ENCODE measurements at places on chromosomes 5 and 9.
A peak's percentile ranks its signal among the peaks of the same experiment; 100 is the strongest.

DNA sequence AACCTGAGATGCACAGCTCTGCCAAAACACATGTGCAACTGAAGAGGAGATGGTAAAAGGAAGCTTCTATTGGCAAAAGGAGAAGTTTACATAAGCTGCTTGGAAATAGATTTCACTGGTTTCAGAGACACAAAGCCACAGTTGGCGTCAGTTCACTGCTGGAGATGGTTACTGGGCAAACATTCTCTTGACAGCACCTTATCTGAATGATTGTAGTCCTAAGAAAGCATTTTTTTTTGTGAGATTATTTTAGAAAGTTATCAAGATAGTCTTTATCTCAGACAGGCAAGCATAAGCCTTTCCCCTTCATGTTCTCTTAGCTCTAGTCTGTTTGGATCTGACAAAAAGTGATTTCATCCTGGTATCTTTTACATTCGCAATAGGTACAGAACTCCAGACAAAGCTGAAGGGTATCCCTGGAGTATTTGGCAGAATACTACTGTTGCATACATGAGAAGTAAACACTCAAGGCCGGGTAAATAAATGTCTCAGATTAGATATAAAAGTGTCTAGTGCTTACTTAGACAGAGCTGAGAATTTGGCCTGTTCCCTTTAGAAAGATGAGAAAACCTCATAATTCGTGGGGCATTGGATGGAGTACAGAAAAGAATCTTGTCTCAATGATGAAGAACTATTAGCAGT lies 1668.0 kb upstream of the NUDT12 start:
- DNase-seq = no peak

DNA sequence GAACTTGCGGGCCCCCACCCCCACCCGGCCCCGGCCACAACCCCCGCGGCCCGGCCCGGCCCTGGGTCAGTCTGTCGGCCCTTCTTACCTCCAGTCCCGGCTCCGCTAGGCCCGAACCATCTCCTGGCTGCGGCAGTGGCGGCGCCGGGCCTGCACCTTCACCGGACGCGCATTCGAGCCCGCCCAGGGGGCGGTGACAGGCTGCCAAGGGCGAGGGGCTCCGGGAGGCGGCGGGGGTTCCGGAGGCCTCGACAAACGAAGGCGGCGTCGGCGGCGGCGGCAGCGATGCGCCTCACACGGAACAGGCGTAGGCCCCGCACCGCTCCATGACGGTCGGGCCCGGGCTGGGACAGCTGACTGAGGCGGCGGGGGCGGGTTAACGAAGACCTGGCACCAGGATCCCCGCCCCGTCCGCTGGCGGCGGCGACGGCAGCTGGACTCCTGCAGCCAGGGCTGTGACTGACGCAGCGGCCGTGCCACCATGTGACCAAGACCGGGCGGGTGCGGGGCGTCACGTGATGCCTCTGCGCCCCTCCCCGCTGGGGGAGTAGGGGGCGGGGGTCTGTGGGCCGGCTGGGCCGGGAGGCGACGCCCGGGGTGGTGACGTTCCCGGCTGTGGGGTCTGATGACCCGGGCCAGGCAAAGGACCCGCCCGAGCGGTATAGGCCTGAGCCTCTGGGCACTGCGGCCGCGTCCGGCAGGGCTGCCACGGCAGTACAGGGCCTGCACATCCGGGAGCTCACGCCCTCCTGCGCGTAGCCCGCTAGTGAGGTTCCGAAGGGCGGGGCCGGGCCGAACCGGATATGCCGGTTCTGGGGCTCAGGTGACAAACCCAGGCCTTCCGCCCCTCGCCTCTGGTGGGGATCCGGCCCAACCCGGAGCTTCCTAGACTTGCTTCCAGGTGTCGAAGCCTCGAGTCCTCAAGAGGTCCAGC lies at the start of gene AFF4:
AFF4 (minus strand) TSS at position 464 of the 934 bp plus-strand sequence. CDS start 26,445 bp downstream, outside the sequence.
- DNase-seq = peak; percentile 88

- no peak for DNase-seq
Measured at GRCh38 chr5:149235841-149236240, 35.8 kb upstream of the AFAP1L1 start.

GRCh38 chr9:19967216-19967887 lies 178.5 kb upstream of the SLC24A2 start:
- DNase-seq = no peak

DNA sequence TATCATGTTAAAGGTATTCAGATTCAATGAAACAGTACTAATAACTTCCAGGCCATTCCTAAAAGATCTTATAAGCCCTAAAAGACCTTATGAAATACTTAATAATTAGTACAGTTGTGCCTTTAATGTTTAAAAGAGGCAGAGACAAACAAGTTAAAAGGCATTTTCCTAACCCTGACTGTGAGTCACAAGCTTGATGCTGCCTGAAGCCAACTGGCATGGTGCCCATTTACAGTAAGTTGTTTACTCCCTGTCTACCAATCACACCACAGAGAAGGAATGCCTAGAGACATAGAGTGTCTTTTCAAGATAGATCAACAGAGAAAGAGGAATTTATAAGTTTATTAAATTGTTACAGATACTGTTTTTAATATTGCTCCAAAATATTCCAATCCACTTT lies 47.8 kb downstream of the NR3C1 start:
- DNase-seq = peak; percentile 49

- no peak for DNase-seq
Measured at GRCh38 chr5:17619354-17619753, 9.2 kb downstream of the TAF11L12 start.

DNA sequence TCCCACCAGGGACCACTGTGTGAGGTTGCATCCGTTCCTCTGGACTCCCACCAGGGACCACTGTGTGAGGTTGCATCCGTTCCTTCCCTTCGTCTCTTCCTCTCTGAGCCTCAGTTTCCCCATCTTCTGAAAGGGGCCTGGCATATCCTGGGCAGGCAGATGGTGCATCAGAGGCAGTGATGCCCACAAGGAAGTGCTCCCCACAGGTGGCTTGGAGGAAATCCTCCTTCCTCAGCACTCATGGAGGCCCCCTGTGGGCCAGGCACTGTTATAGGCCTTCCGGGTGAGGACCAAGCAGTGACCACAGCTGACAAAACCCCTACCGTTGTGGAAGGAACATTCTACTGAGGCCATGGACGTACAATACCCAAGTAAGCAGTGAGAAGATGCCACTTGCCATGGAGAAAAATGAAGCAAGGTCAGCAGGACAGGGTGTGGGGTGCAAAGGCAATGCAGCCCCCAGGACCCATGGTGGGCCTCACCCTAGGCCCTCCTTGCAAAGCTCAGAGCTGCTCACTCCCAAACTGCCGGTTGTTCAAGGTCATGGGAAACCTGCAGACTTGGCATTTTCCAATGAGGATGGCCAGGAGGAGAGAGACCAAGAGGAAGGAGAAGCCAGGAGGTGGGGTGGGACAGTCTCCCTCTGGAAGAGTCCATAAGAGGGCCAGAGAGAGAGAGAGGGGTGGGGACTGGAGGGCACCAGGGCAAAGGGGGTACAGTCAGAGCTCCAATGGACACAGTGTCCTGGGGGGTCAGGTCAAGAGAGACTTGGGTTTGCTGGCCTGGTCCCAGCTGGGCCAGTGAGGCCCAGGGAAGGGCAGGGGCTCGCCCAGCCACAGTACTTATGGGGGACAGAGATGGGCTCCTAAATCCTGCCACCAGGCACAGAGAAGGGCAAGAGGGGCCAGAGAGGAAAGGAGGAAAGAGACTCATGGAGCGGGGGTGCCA lies 51.1 kb downstream of the C9orf50 start:
- no peak for DNase-seq

DNA sequence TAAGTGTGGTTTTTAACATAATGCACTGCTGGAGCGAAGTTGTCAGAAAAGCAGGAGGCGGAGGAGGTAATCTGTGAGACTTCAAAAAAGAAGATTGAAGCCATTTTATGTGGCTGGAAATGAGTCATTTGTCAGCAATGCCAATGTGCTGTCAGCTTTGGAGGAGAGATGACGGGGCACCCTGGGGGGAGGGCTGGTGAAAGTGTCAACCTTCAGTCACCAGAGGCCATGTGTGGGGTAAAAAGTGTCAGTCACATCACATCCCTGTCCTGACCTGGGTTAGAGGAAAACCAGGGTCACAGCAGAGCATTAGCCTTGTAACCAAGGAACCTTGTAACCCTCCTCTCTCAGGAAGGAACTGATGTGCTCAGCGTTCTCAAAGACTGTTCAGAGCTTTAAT lies 59.1 kb downstream of the TLR4 start:
- DNase-seq = no peak

DNA sequence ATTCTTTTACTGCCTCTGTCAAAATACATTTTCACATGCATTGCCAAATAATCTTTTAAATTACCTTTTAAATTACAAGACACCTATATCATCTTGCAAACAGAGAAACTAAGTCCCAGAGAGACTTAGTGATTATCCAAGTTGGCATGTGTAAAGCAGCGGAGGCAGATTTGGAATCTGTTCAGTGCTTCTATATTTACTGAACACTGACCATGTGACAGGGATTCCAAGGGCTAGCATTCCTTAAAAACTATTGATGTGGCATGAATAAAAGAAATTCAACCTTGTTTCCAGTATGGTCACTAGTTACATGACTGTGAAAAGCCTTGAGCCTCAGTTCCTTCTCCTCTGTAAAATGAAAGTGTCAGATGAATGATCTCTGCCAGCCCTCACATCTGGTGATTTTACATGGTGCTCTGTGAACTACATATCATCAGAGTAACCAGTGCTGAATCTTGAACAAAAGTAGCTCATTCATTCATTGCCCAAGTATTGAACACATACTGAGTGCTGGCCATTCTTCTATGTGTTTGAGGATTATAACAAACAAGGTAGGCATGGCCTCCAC lies 71.9 kb upstream of the PPP1R2B start:
- no peak for DNase-seq

- DNase-seq = no peak
Measured at GRCh38 chr5:42640835-42641234, 115.8 kb upstream of the CCDC152 start.

GRCh38 chr9:136923881-136924280 lies 20.7 kb downstream of the FBXW5 start:
- DNase-seq = no peak

GRCh38 chr9:6354072-6354686 lies 26.0 kb downstream of the TPD52L3 start:
- DNase-seq = no peak

- DNase-seq = no peak
Measured at GRCh38 chr9:97632248-97632984, 752 bp downstream of the TSTD2 start.

DNA sequence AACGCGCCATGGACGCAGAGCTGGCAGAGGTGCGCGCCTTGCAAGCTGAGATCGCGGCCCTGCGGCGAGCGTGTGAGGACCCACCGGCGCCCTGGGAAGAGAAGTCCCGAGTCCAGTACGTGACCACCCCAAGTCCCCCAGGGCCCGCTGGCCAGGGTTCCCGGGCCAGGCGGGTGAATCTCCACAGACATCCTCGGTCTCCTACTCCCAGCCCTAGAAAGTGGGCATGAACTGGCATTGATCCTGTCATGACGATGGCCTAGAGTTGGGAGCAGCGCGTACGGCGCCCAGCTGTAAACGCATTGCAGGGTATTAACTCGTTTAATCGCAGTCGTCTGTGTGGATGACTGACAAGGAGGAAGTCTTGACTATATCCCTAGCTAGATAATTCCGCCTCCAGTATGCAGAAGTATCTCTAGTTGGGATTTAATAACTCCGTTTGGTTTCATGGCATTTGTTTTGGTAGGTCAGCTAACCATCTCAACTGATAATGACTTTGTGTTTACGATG lies 293 bp downstream of the CENPP start:
- DNase-seq = no peak

GRCh38 chr5:149323621-149324205 lies 21.6 kb upstream of the GRPEL2 start:
- no peak for DNase-seq

Data from mesothelial cell of epicardium (in vitro differentiated cells).